IPS DF 6.9 (cell line): ENCODE measurements at places on chromosomes 13 and 19.

GRCh38 chr13:53622456-53622855 is 593.8 kb downstream of the OLFM4 start:
- no peak for DNase-seq
- no peak overlapping the region for H3K27ac ChIP-seq
- H3K27me3 ChIP-seq = no peaks in the 10 kb centered on the region
- H3K4me1 ChIP-seq = no peaks in the 10 kb centered on the region
- H3K4me3 ChIP-seq = no peak overlapping the region

DNA sequence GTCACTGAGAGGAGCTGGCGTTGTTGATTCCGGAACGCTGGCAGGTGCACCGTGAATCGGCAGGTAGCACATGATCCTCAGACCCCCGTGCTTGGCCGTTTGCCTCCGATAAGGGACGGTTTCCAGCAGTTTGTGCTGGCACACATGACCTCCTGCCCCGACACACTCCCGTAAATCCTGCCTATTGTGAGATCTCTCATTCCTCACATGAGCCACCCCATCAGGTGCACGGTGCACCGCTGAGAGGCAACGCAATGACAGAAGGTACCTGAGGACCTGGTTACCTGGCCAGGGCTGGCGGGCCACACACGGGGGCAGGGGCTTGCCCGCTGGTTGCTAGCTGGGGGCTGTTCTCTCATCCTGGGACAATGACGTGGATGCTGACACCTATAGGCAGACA is 2.1 kb upstream of the ADPRHL1 start:
- peaks cover 27% of the 10 kb centered on the region for H3K36me3 ChIP-seq
- DNase-seq = no peak
- H3K4me1 ChIP-seq = no peaks in the 10 kb centered on the region; the same call in 1 of the 2 replicates
- no peak overlapping the region for H3K4me3 ChIP-seq
- no peak overlapping the region for H3K27ac ChIP-seq
- H3K27me3 ChIP-seq = no peaks in the 10 kb centered on the region

DNA sequence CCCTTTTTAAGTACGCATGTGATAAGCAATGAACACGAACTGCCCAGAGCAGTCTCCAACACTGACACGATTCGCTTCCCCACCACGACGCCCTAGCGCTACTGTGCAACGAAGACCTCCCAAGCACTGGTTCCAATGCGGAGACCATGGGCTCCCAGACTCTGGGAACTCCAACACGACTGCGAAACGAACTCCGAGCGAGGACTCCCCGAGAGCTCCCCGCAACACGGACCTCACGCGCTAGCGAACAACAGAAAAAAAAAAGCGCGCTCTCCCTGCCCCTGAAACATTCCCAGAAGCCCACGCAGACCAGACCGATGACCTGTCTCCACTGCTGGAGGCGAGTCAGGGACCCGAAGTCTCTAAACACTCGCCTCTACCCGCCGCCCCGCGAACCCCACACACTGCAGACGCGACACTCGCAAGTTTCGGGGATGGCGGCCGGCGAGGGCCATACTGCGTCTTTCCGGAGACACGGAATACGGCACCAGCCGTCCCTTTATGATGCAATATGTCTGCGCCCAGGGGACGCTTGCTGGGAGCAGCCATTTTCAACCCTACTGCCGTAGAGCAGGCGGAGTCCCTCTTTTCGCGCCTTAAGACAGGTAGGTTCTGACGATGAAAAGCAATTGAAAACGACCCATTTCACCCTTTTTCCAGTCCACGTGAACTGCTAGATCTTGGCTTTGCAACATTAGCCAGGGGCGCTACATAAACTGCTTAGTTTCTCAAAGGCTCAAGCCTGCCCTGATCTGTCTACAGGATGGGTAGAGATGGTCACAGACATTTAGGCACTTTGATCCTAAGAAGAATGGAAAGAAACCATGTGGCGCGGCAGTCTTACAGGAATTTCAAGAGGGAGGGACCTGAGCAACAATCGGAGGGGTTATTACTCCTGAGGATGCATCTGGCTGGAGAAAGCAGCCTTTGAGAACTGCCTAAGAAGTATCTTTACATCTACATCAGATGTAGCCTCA is at the start of gene ZNF577:
Gene ZNF577 (minus strand): TSS at position 430 of the 977 bp plus-strand sequence. CDS start 7,569 bp downstream, outside the sequence.
- no peak within 1 kb of the TSS for H3K27ac ChIP-seq
- peaks cover 32% of the 10 kb centered on the region for H3K36me3 ChIP-seq
- no peaks in the 10 kb centered on the region for H3K4me1 ChIP-seq
- H3K27me3 ChIP-seq = no peaks in the 10 kb centered on the region

- H3K36me3 ChIP-seq = no peaks in the 10 kb centered on the region
- DNase-seq = no peak
- no peaks in the 10 kb centered on the region for H3K4me1 ChIP-seq
- no peaks in the 10 kb centered on the region for H3K27me3 ChIP-seq
- no peak overlapping the region for H3K4me3 ChIP-seq
- H3K27ac ChIP-seq = no peak overlapping the region
Observed at GRCh38 chr13:21701460-21701859, 30.6 kb downstream of the FGF9 start.
